ENCODE measurements at places on chromosomes 6 and 20. TPM values are rescaled to one million over a fixed set of nuclear protein-coding genes. Genes with fewer than 3 reads are reported as not detected.

- DNase-seq: no peak
These were observed 80.5 kb downstream of the YTHDF1 start for GRCh38 chr20:63135411-63135810.

DNA sequence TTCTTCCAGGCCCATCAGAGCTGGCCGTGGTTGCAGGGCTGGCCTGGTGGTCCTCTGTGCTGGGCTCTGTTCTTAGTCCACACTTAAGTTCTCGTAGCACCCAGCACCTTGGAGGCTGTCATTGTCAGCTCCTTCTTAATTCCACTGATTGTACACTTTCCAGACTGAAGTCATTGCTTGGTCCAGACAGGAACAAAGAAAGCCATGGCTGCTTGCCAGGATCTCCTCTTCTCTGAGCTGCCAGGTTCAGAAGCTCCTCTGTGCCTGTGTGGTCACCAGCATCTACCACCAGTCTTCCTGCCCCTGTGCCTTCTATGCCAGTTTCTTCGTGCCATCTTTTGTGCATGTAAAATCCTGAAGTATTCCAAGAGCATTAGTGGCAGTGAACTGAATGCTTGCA lies 39.5 kb upstream of the PCMTD2 start:
- no peak for DNase-seq

DNA sequence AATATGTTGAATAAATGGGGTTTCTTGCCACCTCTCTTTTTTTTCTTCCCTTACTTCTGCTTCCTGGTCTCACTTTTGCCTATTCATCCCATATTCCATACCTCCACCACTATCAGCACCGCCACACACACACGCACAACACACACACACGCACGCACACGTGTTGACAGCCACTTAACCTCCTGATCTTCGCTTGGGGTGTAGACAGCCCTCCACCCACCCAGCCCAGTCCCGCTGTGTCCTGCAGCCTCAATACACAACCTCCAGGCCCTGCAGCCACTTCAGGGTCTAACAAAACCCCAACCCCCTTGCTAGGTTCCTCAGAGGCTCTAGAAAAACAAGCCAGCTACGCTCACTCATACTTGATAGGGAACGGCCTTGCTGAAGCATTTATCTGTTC lies 72.3 kb downstream of the LINC00237 start:
- no peak for DNase-seq

STK35 gene
- 19.4 TPM for total RNA-seq

PKIB gene
- 10.6 TPM for total RNA-seq

Data from kidney epithelial cell (primary cell).